ENCODE measurements at places on chromosomes 7 and 10.

- DNase-seq, result no peak
Measured at GRCh38 chr10:70634011-70634410, 31.5 kb upstream of the PRF1 start.

GRCh38 chr7:24540956-24541355 lies 32.3 kb upstream of the PALS2 start:
- DNase-seq, result no peak

DNA sequence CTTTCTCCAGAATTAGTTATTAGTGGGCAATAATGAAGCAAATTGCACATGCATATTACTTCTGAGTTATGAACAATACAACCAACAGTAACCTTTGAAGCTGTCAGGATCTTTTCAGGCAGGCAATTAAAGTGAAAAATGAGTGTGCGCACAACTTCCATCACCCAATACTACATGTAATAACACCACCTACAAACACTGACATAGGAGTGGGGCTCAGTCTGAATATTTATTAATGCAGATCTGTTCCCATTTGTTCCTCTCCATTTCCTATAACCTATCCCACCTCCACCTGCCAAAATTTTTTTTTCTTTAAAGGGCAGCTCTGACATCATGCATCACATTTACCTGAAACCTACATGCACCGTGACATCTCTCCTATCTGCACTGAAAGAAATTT lies 177.2 kb downstream of the JAZF1 start:
- no peak for DNase-seq

GRCh38 chr10:129570185-129570584 lies 103.1 kb downstream of the MGMT start:
- DNase-seq, result no peak

DNA sequence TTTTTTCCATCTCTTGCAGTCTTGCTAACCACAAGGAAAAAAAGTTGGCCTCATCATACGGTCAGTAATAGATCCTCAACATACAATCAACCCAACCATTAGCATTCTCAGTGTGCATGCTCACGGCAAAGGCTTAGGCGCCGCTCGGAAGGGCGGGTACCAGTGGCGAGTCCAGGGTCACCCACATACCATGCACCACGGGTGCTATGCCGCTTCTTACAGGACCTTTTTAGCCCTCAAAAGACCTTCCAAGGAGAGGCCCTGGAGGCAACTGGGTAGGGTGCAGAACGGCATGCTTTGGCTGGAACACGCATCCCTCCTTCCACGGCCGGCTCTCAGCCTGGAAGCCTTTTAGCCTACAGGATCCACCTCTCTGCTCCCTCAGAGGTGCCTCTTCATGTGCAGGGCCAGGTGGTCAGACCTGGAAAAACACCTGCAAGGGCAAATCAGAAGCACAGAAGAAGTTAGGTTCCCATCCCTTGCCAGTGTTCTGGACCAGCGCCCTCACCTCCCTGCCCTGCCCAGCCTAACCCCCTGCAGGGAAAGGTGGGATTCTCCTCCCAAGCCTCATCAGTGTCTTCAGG lies 5.8 kb downstream of the KLF6 start:
- DNase-seq, result no peak

DNA sequence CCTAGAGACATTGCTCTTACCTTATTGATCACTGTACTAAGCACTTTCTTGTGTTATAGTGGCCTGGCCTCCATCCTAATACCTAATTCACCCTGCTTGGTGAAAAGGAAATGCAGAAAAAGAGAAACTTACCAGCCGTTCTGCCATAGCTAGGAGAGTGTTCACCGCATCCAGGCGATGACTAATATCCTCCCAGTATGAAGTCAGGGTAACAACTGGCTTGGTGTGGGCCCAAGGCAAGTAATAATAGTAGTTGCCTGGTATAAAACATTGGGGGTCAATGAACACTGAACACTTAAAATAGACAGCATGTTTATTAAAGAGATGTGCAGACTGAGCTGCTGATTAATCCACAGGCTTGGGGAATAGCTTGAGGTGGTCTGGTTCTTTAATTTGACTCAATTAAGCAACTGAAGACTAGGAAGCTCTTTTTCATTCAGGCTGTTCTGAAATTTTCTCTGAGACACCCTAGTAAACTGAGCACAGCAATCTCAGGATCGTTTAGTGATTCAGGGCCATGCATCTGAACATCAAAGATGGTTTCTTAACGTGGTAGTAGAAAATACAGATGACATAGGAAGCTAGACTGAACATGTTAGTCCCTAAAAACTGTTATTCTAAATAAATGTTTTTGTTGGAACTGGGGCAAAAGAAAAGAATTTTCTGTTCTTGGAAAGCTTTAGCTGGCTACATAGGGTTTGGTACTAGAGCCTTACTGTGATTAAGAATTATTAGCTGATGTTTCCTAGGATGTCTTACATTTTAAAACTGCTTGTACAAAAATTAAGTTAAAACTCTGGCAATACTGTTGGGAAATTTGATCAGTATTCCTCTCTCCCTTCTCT lies 102.2 kb downstream of the MYOF start:
- DNase-seq, result no peak

DNA sequence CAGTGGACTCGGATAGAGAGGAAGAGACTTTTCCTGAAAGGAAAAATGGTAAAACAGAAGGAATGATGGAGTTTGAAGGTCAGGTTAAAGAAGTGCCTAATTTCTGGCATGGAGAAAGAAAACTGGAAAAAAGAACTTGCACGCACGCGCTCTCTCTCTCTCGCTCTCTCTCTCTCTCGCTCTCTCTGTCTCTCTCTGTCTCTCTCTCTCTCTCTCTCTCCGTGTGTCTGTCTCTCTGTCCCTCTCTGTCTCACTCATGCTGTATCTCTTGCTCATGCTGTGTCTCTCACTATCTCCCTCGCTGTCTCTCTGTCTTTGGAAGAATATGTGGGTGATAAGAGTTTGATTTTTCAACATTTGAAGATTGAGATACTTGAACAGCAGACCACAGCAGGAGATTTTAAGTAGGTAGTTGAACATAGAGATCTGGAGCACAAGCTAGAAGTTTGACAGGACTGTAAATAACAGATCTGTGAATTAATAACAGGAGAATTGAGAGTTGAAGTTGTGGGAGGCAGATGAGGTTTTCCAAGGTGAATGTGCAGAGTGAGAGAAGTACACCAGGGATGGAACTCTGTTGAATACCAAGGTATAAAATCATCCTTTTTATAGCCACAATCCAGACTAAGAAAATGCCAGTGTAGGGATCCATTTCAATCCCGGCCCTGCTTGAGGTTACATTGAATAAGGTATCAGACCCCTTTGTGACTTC lies 33.1 kb downstream of the ADD3 start:
- no peak for DNase-seq

DNA sequence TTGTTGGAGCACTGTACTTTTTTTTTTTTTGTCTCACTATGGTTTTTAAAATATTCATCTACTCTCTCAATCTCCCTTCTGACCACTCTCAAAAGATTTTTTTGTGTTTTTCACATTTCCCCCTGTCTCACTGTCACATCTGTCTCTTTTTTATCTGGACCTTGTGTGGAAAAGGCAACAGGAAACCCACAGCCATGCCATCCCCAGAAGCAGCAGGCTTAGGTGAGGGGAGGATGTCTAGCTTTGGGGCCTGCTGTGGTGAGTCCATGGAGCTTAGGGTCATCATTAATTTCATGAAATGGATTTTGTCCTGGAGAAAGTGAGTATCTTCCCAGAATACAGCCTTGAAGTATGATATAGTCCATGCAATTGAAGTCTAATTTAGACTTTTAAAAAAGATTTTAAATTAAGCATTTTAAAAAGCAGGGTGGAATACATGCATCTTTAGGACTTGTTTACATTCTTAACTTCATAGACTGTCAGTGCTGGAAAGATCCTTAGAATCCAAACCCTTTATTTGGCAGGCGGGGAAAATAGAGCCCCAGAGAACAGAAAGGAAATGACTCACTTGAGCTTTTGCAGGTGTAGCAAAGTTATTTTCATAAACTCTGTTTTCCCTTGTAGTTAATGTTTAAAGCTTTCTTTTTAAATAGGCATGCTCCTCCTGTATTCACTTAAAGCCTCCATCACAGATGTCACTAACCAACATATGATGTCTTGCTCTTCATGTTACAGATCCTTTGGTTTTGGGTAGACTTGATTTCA lies 25.1 kb downstream of the MINDY4 start:
- no peak for DNase-seq

GRCh38 chr10:99548041-99548530 lies 15.3 kb downstream of the NKX2-3 start:
- DNase-seq, result no peak

GRCh38 chr7:107687656-107688055 lies 27.0 kb downstream of the SLC26A4 start:
- no peak for DNase-seq

DNA sequence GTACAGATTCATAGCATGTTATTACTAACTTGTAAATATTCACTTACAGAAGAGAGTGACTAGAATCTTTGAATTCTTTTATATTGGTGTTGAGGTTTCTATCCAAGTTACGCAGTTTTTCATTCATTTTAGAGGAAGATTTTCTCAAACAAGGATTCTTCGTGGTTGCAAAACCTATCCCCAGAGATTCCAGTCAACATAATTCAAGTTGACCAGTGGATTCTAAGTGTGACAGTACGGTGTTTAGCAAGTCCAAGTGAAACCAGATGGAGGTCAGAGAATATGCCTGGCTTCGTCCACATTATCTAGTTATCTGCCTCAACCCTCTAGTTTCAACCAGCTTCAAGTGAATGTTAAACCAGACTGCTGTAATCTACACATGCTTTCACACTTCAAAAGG lies 131.9 kb downstream of the SDK1 start:
- no peak for DNase-seq

- DNase-seq, result no peak
Measured at GRCh38 chr10:103818105-103818504, 37.3 kb downstream of the SH3PXD2A start.

- DNase-seq, result no peak
Measured at GRCh38 chr7:23242321-23242720, 4.3 kb upstream of the GPNMB start.

- DNase-seq, result no peak
Measured at GRCh38 chr10:102643336-102644065, 778 bp upstream of the TRIM8 start.

DNA sequence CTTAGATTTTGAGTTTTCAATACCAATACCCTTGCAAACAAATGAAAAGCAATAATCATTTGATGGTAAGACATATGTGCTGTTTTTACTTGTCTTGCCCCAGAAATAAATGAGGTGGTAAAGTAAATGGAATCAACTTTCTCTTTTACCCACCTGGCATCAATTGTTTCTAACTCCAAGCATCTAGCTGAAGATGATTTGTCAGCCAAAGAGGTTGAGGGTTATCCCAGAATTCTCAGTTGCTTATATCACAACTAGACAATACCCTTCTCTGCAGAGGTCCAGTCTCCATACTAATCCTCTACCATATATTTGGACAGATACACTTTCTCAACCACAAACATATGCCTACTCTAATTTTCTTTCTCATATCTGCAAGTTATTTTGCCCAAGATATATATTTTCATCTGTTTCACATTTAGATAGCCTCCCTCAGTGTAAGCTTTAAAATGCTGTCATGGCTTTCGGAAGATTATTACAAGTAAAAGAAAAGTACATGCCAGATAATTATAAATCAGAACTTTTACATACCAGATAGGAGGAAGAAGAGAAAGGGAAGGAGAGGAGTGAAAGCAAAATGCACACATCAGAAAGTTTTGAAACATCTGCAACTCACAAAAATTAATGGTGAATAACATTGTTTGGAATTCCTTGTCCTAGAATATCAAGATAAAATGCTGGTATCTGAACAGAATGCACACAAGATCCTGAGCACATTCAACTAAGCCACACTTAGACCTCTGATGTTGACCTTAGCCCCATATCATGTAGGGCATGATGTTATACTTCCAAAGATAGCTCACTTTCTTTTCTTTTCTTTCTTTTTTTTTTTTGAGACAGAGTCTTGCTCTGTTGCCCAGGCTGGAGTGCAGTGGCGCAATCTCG lies 146.6 kb downstream of the REEP3 start:
- DNase-seq, result no peak

DNA sequence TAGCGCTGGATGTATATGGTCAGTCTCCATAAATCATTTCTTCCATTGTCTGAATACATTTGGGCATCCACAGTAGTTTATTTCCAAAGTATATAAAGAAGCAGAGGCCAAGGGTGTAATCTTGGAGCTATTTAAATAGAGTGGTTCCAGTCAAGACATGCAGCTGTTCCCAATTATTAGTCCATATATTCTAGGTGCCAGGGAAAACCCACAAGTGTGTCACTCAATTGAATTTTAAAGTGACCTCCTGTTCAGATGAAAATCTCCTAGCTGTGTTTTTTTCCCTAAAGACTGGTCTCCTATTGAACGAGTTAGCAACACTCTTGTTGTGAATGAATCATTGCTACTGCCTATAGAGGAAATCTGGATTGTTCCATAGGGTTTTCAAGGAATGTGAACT lies 260.2 kb upstream of the BMPER start:
- DNase-seq, result no peak

GRCh38 chr7:97693586-97693985 lies 38.3 kb upstream of the TAC1 start:
- DNase-seq, result no peak

- no peak for DNase-seq
Measured at GRCh38 chr7:26493737-26494428, 202.2 kb downstream of the SNX10 start.

GRCh38 chr7:87797798-87798403 lies 78.3 kb downstream of the SLC25A40 start:
- no peak for DNase-seq

GRCh38 chr10:25130906-25131305 lies 43.9 kb upstream of the GPR158 start:
- DNase-seq, result no peak

GRCh38 chr10:77925795-77926565 lies 575 bp downstream of the DLG5 start:
- no peak for DNase-seq

DNA sequence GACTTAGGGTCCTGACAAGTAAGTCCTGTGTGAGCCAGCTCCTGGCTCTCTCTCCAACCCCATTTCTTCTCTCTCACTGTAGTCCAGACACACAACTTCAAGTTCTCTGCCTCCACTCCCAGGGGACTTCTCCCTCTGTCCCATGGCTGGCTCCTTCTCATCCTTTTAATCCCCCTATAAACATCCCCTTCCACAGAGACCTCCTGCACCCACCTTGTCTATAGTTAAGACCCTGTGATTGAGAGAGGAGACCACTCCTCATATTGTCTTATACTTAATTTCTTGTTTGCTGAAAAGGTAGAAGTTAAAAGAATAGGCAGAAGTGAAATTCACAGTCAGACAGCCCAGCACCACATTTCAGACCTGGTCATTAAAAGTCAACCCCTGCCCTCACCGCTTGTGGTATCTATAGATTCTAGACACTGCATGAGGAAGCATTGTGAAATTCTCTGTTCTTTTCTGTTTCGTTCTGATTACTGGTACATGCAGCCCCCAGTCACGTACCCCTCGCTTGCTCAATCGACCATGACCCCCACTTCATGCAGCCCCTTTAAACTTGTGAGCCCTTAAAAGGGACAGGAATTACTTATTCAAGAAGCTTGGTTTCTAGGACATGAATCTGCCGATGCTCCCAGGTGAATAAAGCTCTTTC lies 125.6 kb upstream of the FRMD4A start:
- no peak for DNase-seq
